ENCODE measurements at places on chromosomes 6 and 20.

DNA sequence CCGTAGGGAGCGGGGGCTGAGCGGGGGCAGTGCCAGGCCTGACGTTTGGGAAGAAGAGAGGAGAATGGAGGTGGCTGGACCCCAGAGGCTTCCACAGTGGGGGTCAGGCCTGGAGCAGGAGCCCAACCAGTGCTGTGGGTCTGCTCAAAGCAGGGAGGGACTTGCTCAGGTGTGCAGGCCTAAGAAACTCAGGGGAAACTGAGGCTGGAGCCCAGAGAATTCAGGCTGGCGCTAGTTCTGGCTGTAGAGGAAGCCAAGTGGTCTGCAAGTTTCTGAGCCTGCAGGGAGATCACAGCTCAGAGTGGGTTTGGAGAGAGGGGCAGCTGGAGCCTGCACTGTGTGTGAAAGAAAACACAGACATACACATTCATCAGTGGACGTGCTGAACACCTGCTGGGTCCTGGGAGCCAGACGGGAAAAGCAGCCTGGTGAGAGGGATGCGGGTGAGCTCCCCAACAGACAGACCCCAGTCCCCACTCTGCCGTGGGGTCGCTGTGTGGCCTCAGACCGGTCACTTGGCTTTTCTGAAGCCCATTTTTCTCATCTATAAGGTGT lies 17.7 kb upstream of the FOXP4 start:
- no peak for DNase-seq

DNA sequence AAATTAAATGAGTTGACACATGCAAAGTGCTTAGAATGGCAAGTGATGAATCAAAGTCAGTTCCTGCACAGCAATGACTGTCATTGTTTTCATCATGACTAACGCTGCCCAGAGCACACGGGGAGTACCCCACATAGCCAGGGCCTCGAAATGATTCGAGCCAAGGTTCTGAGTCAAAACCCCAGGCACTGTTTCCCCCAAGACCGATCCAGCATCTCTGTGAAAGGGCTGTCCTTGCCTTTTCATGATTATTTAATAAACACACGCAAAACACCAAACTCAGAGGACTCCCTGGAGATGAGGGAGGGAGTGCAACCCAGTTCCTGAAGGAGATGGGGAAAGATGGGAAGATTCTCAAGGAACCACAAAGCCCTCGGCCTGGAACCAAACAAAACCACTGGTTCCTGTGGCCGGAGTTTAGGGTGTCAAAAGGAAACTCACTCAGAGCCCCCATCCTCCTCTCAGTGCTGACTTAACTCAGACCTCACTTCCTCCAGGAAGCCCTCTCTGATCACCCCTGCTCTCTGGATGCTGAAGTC lies 3.8 kb downstream of the PREX1 start:
- peak; percentile 92 for DNase-seq

GRCh38 chr6:56767435-56767834 lies 124.7 kb upstream of the DST start:
- DNase-seq, result no peak

GRCh38 chr6:140364916-140365315 lies 990.5 kb upstream of the CITED2 start:
- no peak for DNase-seq

DNA sequence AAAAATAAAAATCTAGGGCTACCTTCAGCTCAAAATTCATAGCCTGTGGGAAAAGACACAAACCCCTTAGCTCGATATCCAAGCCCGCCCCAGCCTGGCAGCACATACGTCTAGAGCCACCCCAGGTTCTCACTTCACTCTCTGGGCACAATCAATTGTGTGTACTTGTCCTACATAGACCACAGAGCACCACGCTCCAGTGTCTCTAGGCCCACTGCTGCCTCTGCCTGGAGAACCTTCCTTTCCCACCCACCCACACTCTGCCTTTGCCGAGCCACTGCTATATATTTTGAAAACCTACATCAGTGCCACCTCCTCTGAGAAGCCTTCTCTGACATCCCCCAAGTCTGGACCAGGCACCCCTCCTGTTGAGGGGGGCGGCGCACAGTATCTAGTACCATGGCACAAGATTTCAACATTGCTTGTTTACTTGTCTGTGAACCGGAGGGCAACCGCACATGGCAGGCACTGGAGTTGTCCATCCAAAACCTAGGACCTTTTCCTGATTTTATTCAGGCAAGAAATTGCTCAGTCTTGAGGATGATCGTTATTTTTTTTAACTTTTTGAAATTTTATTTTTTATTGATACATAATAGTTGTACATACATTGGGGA lies 141.5 kb downstream of the UNC5CL start:
- DNase-seq, result no peak

- no peak for DNase-seq
Measured at GRCh38 chr6:41100871-41101287, 28.1 kb downstream of the NFYA start.

GRCh38 chr20:62354031-62354808 lies 12.9 kb downstream of the LAMA5 start:
- DNase-seq, result no peak

GRCh38 chr6:105493736-105494135 lies 90.9 kb upstream of the PREP start:
- DNase-seq, result no peak

DNA sequence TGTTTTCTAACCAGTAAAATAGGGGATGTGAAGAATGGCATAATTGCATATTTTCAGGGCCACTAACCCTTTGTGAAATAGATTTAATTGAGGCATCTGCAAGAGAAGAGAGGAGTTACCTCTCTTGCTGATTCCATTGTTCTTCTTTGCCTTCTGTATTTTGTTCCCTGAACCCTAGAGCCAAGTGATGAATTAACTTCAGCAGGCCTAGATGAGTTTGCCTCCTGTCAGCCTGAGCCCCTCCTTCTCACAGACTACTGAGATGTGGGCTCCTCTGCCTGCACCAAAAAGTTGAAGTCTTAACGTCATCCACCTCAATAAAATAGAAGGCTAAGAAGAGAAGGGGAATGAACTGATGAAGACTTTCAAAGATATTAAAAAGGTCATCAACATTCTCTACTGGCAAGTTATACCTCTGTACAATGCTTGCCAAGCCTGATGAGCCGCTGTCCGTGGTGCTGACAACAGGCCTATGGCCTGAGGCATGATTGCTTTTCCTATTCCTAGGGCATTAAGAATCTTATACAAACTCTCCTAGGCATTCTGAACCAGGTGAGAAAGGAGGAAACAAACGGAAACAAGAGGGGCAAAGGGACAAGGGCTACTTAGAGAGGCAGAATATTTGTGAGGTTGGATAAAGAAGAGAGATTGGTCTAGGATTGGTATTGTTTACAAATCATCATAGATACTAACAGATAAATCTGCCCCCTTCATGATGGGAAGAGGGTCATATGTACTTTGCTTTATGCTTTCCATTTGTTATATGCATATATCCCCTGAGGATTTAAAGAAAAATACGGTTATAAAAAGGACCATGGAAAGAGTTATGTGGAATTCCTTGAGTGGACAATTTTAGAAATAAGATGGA lies 46.8 kb downstream of the CD24 start:
- peak; percentile 16 for DNase-seq

DNA sequence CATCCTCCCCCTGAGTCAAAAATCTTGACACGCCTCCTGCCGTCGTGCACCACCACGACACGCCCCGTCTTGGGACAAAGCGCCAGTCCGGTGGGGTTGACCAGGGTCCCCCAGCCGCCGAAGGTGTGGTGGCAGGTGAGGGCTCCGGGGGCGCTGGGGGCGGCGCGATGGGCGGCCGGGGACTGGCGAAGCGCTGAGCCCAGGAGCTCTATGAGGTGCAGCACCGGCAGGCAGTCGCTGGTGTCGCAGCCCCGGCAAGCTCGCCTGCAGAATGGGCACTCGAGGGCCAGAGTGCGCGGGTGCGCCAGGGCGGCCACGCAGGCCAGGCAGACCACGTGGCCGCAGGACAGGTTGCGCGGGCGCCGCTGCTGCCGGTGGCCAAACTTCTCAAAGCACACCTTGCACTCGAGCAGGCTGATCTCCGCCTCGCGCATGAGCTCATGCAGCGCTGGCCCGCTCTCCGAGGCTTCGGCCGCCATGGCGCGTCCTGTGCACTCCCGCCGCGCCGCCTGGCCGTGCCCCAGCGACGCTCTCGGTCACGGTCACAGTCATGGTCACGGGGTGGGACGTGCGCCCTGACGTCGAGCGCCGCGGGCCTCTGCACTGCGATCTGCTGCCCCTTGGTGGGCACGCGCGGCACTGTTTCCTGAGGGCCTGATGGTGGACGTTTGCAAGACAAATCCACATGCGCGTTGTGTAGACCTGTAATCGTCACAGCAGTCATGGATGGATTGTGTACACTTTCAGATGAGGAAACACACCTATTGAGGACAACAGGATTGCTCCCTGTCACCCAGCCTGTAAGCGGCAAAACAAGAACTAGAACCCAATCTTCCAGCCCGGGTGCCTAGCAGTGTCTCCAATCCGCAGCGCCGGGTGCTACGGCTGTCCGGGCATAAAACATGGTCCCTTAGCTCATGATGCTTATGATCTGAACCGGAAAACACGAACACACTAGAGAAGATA lies at the start of gene NHLRC1:
Gene NHLRC1 (minus strand): TSS at position 550 of the 966 bp plus-strand sequence. CDS start 71 bp downstream, at position 479.
- DNase-seq, result peak; percentile 86

DNA sequence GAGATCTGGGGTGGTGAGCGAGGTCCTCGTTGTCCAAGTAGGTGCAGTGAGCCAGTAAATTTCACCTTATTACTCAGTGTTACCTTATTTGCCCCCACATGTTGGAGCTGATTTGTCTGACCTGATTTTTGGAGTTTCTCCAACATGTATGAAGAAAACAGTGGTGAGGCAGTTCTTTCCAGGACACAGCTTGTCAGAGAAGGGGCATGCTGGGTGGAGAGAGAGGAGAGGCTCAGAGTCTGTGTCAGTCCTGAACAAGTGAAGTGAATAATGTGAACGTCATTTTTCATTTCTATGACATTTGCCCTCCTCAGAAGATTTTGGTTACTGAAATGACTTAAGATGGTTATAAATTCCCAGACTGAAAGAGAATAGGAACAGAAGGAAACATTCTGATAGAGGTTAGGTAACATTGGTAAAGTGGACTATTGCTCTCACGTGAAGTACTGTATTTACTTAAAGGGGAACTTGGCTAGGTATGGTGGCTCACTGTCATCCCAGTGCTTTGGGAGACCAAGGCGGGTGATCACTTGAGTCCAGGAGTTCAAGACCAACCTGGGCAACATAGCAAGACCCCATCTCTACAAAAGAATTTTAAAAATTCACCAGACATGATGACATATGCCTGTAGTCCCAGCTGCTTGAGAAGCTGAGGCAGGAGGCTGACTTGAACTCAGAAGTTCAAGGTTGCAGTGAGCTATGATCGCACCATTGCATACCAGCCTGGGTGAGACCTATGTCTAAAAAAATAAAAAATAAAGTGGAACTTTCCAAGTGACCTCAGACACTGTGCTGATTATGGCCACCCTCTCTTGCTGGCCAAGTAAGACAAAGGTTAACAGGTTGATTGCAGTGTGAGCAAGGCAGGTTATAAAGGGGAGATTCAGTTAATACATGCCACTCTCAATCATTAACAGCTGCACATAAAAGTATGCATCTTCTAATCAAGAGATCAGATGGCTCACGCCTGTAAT lies 184.3 kb downstream of the EDN1 start:
- no peak for DNase-seq

- DNase-seq, result peak; percentile 72
Measured at GRCh38 chr6:44096612-44097011, 30.6 kb downstream of the MRPL14 start.

DNA sequence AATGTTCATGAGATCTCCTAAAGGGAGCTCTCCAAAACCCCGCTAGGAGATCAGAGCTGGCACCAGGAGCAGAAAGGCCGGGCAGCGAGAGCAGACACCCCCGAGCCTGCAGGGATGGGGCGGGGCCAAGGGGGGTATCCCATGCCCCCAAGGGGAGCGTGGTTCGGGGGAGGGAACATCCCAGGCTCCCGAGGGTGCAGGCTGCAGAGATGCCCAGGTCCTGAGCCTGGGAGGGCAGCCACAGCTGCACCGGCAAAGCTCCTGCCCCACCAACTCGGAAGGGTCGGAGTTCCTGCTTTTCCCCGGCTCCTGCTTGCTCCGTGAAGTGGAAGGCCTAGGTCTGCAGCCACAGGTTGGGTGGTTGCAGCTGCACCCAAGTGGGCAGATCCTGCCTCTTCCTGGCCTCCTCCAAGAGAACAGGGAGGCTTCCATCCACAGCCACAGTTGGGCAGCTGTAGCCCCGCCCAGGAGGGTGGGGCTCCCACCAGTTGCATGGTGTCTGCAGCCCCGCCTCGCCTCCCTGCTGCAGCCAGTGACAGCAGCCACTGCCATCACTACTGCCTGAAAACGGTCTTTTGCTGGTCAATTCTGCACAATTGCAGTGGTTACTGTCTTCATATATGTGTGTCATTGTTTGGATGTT lies 13.4 kb upstream of the GMNN start:
- DNase-seq, result no peak

GRCh38 chr6:166411721-166412151 lies 29.0 kb upstream of the MPC1 start:
- no peak for DNase-seq

- DNase-seq, result no peak
Measured at GRCh38 chr6:150806790-150807189, 58.7 kb upstream of the MTHFD1L start.

DNA sequence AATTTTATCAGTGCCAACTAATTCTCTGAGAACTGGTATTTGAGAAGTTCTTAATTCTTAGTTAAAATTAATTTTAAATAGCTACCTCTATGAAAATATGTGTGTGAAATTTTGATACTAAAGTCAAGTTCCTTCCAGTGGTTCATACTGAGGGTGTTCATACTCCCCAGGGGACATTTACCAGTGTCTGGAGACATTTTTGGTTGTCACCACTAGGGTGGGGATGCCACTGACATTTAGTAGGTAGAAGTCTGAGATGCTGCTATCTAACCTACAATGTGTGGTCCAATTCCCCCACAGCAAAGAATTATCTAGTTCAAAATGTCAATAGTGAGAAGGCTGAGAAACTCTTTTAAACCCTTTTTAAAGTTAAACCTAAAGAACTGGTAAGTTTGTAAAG lies 463.8 kb downstream of the ADGRB3 start:
- DNase-seq, result no peak

DNA sequence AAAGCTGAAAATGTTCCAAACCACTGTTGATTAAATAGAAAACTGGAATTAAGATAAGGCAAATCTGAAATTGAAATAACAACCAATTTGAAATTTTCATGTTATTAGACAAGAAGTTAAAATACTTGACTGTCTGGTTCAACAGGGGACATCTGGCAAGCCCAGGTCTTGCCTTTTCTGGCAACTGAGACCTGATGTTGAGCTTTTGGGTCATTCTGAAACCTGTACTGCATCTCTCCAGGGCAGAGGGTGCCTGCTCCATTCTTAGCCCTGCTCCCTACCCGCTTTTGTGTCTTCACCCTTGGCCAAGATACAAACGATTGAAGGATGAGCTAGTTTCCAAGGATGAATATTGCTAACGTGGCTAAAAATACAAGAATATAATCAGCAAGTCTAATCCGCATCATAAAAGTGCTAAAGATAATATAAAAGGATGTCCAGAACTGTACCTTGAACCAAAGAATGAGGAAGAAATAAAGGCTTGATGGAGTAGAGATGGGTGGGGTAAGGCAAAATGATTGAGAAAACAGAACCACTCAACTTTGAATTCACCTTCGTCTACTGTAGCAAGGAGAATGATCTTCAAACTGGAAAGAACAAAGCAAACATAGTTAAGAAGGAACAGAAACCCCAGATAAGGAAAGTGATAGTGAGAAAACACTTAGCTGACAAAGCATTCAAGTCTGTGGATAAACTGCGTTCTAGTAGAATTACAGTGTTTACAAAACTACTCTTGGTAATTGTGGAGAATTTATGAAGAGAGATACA lies 109.8 kb upstream of the MAN1A1 start:
- no peak for DNase-seq

GRCh38 chr6:33076406-33076934 lies 680 bp downstream of the HLA-DPB1 start:
- DNase-seq, result no peak
